ENCODE measurements at places on chromosomes 7 and 10.

GRCh38 chr7:35316549-35316948 is 62.6 kb upstream of the TBX20 start:
- DNase-seq = no peak

GRCh38 chr10:22853906-22854447 is 73.9 kb upstream of the ARMC3 start:
- DNase-seq = no peak

DNA sequence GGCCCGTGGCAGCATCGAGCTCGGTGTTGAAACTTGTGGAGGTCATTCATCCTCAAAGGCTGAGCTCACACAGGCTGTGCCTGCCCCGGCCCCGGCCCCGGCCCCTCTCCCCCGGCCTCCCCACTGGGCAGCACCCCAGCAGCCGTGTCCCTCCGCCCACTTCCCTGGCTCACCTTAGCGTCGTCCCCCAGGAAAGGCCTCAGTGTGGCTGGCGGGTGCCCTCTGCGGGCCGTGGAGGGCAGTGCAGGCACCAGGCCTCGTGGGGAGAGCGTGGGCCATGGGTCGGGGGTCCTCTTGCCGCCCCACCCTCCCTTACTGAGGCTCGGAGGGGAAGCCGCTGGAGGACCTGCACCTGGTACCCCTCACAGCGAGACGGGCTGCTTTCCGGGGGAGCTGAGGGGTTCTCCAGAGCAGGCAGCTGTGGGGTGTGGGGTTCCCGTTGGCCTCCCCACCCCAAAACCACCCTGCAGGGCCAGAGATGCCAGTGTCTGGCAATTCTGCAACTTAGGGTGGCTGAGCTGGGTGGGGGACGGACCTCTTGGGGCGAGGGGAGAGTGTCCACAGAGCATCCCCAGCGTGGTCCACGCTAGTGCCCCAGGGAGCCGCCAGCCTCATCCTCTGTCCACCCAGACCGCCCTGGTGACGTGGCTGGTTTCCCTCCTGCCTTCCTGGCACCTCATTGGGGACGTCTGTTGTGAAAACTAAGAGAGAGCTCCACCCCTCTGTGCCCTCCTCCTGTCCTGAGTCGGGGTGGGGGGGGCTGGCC is 44.2 kb upstream of the DPYSL4 start:
- DNase-seq = no peak

DNA sequence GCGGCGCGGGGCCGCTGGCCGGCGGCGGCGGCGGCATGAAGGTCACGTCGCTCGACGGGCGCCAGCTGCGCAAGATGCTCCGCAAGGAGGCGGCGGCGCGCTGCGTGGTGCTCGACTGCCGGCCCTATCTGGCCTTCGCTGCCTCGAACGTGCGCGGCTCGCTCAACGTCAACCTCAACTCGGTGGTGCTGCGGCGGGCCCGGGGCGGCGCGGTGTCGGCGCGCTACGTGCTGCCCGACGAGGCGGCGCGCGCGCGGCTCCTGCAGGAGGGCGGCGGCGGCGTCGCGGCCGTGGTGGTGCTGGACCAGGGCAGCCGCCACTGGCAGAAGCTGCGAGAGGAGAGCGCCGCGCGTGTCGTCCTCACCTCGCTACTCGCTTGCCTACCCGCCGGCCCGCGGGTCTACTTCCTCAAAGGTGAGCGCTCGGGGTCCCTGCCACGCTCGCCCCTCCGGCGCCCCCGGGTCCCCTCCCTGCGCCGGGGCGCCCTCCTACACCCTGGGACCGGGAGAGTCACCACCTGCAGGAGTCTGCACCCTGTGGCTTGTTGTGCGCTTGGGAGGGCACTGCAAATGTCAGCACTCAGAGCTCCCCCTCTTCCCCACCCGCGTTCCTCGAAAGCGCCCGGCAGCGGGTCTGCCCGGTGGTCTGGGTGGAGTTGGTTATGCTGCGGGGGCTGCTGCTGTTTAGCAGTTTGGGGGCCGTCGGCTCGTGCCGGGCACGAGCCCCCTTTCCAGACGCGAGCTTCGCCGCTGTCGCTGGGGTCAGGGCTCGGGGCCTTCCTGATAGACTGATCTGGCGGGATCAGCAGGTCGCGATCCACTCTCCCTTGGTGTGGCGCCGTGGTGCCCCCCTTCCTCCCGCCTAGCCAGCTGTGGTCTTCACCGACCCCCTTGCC is 627 bp downstream of the DUSP5 start:
- DNase-seq = no peak

DNA sequence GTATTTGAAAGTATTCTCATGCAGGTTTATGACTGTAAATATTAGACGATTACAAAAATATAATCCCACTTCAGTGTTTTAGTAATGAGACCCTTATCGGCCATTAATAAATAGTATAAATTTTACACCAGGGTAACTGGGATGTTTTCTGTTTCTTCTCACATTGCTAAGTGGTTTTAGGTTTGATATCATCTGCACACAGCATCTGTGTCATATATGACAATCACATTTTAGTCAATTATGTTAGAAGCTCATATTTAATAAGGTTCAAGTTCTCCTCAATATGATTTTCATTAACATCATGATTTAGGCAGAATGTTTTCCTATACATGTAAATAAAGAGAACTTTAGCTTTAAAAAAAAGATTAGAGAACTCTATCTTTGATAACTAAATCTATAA is 66.8 kb downstream of the ATAD1 start:
- DNase-seq = no peak

DNA sequence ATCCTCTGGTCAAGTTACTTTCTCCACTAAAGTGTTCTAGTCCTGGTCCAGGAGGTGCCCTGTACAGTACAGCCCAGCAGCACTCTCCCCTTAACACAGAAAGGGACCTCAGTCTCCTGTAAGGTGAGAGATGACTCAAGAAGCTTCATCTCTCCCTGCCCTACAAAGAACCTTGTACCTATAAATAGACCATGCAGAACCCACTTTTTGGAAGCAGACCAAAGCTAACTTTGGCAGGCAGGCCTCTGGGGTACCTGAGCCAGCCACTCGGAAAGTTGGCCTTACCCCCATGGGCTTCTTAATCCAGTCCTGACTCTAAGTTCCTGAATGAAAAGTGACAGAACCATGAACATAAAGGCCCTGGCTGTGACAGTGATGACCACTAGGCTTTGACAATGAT is 454.8 kb downstream of the KCNMA1 start:
- no peak for DNase-seq

- DNase-seq = no peak
Observed at GRCh38 chr7:66869660-66870450, 51.2 kb upstream of the TMEM248 start.

DNA sequence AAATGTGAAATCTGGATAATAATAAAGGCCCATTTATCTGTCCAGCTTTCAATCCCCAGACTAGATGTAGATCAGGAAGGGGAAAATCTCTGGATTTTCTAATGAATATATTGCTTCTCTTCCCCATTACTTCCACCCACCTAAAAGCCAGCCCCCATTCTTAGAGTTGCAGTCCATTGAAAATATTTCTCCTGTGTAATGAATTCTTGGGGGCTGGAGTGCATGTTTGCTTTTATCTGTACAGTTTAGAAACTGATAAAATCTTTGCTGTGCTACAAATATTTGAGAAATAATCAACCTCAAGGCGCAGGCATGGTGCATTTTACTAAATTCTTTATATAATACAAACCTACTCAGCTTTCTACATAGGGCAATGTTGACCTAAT is 180.8 kb downstream of the ARID5B start:
- no peak for DNase-seq

DNA sequence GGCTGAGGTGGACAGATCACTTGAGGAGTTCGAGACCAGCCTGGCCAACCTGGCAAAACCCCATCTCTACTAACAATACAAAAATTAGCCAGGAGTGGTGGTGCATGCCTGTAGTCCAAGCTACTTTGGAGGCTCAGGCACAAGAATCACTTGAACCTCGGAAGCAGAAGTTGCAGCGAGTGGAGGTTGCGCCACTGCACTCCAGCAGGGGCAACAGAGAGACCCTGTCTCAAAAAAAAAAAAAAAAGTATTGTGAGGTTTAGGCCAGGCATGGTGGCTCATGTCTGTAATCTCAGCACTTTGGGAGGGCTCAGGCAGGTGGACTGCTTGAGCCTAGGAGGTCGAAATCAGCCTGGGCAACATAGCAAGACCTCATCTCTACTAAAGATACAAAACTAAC is 16.0 kb downstream of the TET1 start:
- no peak for DNase-seq

- no peak for DNase-seq
Observed at GRCh38 chr7:153301936-153302335, 542.4 kb downstream of the ACTR3B start.

DNA sequence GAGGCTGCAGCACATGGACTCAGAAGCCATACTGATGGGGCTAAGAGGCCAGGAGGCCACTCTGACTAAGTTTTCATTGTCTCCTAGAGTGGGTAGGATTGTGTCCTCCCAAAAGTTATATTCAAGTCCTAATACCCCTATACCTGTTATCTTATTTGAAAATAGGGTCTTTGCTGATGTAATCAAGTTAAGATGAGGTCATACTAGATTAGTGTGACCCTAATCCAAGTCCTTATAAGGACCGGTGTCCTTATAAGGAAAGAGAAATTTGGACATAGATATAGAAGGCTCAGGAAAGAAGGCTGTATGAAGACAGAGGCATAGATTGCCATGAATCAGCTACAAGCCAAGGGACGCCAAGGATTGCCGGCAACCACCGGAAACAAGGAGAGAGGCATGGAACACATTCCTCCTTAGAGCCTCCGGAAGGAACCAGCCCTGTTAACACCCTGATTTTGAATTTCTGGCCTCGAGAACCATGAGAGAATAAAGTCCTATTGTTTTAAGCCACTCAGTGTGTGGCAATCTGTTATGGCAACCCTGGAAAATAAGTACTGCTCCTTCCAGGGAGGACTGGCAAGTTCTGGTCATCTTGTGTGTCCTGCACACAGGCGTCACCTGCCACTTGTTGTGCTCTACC is 157.0 kb downstream of the EMX2 start:
- DNase-seq = no peak

- no peak for DNase-seq
Observed at GRCh38 chr7:7696458-7697119, 21.8 kb downstream of the RPA3 start.

DNA sequence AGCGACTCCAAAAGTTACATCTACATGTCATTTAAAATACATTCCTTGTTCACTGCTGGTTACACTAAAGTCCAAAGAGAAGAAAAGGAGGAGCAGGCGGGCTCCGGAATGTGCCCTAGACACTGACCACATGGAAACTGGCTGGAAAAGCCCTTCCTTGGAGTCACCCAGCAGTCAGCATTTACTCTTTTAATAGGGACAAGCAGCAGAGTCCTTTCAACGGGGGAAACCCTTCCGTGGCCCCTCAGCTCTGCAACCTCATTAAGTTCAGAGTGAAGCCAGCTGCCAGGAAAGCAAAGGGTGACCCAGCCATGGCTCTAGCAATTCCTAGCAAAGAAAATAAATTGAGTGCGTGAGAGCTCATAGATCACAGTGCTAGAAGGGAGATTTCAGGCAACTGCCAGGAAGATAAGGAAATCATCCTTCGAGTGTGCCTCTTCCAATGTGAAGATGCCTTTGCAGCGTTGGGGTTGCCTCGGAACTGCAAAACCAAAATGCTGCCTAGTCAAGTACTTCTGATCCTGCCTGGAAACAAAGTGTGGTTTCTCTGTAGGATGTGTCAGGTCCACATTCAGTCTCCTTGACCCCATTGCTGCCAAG is 101.6 kb downstream of the SORBS1 start:
- DNase-seq = no peak

GRCh38 chr7:113321201-113321600 is 202.8 kb upstream of the SMIM30 start:
- DNase-seq = no peak

DNA sequence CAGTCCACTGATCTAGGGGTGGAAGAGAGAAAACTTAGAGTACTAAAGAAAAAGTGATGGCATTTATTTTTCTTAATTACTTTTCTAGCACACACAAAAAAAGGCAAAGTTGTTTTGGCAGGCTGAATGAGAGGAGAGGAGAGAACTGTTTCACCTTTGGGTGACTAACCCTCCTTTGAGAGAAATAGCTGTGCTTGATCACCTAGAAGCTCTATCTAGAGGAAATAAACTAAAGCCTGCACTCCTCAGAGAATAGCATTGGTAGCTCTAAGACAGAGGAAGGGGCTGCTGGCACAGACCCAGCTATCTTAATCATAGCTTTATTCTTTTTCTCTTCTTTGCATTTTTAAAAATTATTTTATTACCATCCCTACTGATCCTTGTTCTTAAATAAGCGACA is 6.3 kb downstream of the TMEM243 start:
- no peak for DNase-seq

GRCh38 chr7:119974972-119975371 is 298.0 kb upstream of the KCND2 start:
- no peak for DNase-seq

DNA sequence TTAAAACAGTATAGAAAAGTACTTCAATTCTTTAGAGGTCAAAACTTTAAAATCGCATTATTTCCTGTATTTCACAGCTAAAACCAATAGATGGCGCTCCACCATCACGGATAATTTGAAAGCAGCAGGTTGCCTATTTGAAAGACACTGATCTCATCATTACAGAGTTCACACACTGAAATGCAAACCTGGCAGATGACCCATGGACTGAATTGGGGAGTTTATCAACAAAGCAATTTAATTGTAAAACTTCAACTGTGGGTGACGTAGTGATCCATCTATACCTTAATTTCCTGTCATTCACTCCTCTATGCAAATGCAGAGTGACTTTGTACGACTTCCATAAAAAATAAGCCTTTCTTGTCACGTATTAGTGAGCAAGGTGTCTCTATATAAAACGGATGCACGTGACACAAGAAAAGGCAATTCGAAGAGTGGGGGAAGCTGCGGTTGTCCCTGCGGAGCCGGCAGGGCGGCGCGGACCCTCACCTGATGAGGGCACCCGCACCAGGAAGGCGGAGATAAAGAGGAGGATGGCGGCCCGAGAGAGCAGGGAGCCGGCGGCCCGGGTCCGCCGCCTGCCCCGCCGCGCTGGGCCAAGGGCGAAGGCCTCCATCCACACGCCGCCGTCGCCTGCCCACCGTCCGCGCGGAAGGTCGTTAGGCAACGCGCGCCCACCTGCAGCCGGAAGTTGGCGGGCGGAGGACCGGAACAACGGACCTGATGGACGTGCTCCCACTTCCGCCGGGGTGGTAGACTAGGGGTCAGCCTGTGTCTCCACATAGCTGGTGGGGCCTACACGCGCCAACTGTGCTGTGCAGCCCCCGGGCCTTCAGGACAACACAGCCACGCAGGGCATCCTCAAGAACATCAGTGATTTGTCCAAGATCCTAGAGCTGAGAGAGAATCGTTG is at the start of gene ZPBP:
TSS of gene ZPBP (minus strand) at position 668 of the 913 bp plus-strand sequence. CDS start at position 616, 52 bp downstream.
- DNase-seq = peak; percentile 31

DNA sequence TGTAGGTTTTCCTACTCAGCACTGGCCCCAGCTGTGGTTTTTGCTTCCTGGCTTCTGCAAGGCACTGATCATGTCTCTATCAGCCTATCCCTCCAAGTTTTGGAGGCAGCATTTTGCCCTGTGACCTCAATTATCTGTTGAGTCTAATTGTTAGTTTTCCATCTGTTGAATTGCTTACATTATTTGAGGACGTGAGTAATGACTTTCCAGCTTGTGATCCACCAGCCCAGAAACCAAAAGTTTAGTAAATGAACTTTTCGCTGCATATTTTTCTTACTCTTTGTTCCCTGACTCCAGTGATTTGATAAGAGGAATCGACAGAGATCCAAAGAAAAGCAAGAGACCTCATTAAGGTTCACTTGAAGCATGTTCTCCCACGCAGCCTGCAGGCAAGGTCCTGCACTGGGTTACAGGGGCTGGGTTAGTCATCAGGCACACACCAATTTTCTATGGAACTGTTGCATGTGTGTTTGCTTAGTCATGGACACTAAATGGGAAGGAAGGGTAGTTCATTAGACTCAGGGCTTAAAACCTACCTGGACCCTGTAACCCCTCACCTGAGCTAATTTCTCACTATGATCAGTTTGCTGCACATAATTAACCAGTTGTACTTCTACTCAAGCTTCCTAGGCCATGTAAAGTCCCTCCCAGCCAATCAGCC is 57.2 kb downstream of the AKR1E2 start:
- no peak for DNase-seq
